Activated T-cell treated with anti-CD3 and anti-CD28 coated beads, Interleukin-2, amount 50 U/mL, for 24 hours (primary cell): ENCODE measurements at places on chromosomes 6 and 20.

GRCh38 chr6:56866917-56867522 lies 87.9 kb upstream of the BEND6 start:
- no peak for DNase-seq

DNA sequence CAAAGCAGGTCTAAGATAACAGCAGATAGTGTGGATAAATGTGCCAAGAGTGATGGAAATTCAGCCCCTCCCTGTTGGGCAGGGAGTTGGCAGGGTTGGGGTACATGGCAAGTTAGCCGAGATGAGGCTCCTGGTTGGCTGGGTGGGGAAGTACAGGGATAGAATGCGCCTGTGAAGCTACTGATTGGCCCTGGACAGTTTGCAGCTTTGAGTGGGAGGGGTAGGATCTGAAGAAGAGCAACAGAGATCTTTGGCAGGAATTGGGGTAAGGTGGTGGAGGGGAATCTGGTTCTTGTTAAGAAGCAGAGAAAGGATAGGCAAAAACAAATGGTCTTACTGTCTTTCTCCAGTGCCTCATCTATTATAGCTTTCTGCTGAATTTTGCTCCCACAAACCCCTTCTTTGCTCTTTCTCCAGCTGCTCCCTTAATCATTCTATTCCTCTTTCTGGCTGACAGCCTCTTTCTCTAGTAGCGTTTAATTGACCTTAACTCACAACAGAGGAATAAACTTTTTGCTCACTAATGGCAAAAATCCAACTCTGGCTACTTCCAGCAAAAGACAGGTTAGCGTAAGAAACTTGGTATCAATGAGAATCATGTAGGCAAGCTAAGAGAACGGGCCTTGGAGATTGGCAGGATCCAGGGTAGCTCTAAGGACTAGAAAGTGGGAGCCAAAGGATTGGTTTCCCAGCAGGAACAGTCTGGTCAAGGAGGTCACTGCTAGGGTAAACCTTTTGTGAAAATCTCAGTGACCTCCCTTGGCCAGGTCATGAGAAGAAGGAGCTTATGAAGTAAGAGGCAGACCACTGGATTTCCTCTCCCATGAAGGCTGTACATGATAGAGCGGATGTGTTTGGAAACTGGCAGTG lies 86.3 kb upstream of the CARMIL1 start:
- DNase-seq = no peak

- DNase-seq = no peak
These were observed 2.3 kb upstream of the PHACTR2 start for GRCh38 chr6:143675382-143675900.

- peak; percentile 93 for DNase-seq
These were observed 38.0 kb downstream of the PIM1 start for GRCh38 chr6:37207903-37208456.

DNA sequence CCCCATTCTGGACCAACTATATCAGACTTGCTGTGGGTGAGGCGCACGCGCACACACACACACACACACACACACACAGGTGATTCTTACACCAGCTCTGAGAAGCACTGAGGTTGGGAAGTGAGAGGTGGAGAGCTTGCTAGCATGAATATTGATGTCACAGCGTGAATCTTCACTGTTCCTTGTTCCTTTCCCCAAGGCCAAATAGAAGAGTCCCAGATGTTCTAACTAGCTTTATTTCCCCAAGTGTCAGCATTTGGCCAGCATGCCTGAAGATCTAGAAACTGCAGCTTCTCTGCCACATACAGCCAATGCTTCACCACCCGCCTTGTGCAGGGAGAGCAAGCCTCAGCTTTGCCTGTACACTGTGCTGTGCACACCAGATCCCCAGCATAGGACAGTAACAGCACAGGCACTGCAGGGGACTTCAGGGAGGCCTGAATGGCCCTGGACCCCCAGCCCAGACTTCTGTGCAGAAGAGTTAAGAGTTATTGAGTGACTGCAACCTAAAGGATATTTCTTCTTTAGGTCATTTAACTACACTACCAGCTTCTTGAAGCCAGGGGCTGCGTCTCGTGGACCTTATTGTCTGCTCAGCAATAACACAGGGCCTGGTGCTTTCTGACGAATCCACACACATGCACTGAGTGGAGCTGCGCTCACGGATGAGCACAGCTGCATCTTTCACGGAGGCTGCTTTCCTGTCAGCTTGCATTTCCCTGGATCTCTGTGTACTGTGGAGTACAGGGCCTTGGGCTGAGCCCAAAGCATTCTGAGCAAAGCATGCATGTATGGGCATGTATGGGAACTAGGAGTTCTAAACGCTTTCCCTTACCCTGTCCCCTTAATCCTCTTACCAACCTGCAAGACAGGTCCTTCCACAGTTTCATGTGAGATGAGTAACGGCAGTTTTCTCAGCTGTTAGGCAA lies 13.9 kb upstream of the CD93 start:
- DNase-seq = no peak

DNA sequence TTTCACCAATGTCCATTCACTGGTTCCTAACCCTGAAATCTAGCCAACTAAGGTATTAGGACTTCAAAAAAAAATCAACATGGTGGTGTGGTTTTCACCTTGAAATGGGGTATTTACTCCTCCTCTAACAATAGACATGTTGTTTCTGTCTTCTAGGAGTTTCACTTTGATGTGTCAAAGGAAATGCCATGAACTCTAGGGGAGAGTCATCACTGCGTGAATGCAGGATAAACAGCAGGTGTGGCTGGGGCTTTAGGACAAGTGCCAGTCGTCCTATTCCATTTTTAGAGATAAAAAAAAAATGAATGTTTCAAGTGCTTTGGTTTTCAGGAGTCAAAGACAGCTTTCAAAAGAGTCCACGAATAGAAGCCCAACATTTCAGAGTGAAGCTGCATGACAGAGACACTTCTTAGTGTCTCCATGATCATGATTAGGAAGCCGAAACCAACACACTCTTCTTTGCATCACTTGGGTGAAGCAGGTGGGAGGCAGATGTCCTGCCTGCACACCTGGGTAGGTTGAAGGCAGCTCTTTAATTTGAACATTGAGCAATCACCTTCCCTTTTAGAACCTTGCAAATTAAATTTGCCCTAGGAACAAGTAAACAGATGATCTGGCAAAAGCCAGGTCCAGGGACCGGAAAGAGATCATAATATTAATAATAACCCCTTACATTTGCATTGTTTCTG lies 328.5 kb upstream of the PRDM1 start:
- DNase-seq = no peak
